ENCODE measurements at places on chromosomes 12 and 14.

GRCh38 chr12:109625131-109625559 is 51.6 kb downstream of the MVK start:
- no peak for DNase-seq

DNA sequence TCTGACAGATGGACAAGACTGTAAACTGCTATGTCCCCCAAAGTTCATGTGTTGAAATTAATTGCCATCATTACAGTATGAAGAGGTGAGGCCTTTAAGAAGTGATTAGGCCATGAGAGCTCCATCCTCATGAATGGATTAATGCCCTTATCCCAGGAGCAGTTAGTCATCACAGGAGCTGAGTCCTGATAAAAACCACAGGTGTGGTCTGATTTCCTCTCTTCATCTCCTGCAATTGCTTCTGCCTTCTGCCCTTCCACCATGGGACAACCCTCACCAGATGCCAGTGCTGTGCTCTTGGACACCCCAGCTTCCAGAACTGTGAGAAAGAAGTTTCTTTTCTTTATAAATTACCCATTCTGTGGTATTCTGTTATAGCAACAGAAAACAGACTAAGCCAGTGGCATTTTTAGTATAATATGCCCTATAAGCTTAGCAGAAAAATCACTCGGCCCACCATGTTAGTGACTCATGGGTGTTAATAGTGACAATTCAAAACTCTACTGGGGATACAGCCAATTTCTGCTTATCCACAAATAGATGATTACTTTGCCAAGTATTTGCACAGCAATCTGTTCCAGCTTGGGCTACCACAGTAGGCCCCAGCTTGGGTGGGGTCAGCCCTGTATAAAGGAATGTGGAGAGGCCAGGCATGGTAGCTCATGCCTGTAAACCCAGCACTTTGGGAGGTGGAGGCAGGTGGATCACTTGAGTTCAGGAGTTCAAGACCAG is 129.0 kb upstream of the BCL2L14 start:
- DNase-seq, result no peak

DNA sequence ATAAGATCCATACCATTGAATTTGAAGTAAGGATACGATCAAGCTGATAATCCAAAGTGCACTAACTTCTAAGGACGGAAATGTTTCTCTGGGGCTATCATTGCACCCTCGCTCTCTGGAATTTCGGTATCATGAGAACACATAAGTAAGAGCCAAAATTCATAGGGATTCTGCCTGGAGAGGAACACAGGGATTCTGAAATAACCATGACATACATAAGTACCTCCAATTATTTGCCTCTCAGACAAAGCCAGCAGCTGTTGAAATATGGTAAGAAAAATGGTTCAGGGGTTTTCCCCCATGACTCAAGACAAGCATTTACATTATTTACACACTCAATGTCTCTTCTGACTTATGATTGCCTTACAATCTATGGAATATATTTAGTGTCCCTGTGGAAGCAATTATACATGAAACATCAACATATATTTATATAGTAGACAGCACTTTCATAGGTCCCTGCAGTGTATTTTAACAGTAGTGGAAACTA is 1123.6 kb upstream of the SEL1L start:
- DNase-seq, result no peak

GRCh38 chr12:5171701-5172100 is 128.0 kb downstream of the KCNA5 start:
- DNase-seq, result no peak

DNA sequence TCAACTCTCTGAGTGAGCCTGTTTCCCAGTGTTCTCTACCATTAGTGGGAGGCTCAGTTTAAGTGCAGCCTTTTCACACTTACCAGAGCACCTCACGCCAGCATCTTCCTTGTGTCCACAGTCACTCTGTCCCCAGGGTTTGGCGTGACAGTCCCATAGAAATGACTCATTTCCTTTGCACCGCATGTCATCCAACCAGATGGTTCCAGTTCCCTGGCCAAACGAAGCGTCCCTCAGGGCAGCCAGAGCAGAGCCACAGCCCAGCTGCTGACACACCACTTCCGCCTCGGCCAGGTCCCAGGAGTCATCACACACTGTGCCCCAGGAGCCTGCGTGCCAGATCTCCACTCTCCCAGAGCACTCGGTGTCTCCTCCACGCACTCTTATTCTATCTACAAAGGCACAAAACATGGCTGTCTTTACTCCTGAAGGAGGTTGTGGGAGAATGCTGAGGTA is 65.4 kb downstream of the ACSM4 start:
- DNase-seq, result no peak

- no peak for DNase-seq
Measured at GRCh38 chr12:128813883-128814282, 9.9 kb downstream of the SLC15A4 start.

- no peak for DNase-seq
Measured at GRCh38 chr12:28223025-28223554, 32.8 kb downstream of the CCDC91 start.

GRCh38 chr14:83556746-83557453 is 1973.0 kb upstream of the FLRT2 start:
- no peak for DNase-seq

DNA sequence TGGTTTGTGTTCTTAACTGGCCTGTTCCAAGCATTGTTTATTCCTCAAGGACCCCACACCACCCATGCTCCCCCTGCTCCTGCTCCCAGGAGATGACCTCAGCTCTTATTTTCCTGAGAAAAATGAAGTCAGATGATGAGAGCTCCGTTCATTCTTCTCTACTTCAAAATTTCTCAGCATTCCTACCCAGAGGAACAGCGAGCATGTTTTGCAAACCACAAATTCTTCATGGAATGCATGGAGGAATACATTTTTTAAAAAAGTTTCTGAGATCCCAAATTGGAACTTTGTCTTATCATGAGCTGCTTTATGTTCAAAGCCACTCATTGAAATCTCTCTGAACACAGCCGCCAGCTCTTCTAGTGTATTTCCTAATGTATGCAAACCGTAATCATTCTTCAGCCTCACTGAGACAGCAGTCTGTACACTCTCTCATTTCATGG is 44.9 kb downstream of the SYNE2 start:
- DNase-seq, result no peak

DNA sequence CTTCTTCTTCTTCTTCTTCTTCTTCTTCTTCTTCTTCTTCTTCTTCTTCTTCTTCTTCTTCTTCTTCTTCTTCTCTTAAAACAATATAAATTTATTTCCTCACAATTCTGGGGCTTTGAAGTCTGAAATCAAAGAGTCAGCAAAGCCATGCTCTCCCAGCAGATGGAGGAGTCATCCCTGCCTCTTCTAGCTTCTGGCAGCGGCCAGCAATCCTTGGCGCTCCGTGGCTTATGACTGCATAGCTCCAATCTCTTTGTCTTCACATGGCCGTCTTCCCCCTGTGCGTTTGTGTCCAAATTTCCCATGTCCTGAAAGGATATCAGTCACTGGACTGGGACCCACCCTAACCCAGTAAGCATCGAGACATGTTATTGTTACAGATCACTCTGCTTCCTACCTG is 22.9 kb downstream of the KCNA1 start:
- DNase-seq, result no peak

- DNase-seq, result no peak
Measured at GRCh38 chr12:19681007-19681406, 241.7 kb downstream of the AEBP2 start.

GRCh38 chr14:54085232-54085761 is 128.7 kb upstream of the BMP4 start:
- no peak for DNase-seq

All from activated naive CD4-positive, alpha-beta T cell (primary cell).